ENCODE measurements at places on chromosomes 2 and 18.
A peak's percentile ranks its signal among the peaks of the same experiment; 100 is the strongest.

- DNase-seq = no peak
Observed at GRCh38 chr18:44816050-44816449, 135.4 kb downstream of the SETBP1 start.

- DNase-seq = no peak
Observed at GRCh38 chr2:25698752-25699151, 25.4 kb upstream of the DTNB start.

DNA sequence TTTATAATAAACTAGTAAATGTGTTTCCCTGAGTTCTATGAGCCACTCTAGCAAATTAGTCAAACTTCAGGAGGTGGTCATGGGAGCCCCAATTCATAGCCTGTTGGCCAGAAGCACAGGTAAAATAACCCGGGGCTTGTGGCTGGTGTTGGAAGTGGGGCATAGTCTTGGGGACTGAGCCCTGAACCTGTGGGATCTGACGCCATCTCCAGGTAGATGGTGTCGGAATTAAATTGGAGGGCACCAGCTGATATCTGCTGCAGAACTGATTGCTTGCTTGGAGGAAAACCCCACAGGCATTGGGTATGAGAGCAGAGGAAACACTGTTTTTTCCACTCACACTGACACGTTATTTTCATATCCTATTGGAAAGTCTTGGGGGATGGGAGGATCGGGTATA lies 14.1 kb downstream of the NMS start:
- DNase-seq = no peak

GRCh38 chr2:30237239-30237965 lies 6.1 kb downstream of the LBH start:
- DNase-seq = no peak

DNA sequence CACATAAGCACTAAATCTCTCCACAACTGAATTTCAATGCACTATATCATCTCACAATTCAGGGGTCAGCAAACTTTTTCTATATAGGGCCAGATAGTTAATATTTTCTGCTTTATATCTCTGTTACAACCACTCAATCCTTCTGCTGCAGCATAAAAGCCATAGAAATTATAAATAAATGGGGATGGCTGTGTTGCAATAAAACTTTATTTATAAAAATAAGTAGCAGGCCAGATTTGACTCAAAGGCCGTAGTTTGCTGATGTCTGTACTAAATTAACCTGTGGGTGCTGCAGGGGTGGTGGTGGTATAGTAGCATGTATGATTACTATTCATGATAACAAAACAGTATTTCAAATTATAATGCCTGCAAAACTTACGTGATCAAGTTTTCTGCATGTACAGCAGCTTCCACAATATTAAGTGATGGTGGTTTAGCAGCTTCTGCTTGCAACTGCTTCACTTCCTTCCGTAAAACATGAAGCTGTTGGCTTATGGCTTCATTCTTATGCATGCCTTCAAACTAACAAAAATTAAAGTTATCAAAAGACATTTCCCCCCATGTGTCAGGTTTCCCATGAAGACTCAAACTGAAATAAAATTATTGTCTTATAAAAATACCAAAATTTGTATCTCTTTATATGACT lies 64.1 kb downstream of the SIGLEC15 start:
- DNase-seq = no peak

DNA sequence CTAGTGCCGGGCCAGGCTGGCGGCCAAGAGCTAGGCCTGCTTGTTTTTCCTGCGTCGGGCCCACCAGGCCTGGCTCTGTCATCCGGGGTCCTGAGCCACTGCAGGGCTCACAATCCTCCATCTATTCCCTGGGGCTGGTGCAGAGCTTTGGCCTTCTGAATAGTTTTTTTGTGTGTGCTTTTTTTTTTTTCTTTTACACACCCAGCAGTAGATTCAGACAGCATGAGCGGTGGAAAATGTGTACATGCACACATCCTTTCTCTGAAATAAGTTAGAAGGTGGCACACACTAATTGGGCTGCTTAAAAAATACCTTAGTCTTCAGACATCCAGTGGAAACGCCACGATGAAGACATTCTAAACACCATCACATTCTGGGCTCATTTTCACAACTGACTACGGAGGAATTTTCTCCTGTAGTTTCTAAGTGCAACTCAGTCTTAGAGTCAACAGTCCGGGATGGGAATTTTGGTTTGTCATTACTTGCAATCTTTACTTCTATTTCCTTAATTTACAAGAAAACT lies 6.1 kb downstream of the ZFP36L2 start:
- DNase-seq = no peak

DNA sequence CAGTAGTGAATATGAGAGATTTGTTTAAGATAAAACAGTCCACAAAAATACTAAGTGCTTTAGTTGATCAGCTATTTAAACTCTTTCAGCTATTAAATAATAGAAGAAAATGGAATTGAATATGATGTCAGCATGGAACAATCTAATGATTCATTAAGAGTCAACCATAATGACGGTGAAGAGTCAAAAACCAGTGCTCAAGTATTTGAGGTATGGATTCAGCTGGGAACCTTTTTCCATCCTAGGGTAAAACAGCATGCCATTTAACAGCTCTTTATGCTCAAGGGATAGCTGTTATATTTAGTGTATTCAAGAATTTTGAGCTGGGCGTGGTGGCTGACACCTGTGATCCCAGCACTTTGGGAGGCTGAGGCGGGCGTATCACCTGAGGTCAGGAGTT lies 29.7 kb downstream of the CARF start:
- no peak for DNase-seq

DNA sequence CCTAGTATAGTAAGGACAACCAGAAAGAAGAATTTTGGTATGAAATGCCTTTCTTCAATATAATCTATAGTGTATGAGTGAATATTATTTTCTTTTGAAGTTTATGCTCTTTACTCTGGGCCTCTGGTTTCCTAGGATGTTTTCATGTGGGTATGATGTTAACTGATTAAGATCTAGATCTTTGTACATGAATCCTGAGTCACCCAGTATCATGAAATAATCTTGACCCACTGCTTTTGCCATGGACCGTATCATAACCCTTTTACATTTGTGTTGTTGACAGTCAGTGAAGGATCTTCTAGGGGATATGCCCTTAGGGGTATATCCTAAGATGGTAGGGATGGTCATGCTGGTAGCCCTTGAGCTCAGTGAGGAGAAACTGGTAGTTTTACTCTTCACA lies 100.3 kb downstream of the RAB3GAP1 start:
- DNase-seq = no peak

DNA sequence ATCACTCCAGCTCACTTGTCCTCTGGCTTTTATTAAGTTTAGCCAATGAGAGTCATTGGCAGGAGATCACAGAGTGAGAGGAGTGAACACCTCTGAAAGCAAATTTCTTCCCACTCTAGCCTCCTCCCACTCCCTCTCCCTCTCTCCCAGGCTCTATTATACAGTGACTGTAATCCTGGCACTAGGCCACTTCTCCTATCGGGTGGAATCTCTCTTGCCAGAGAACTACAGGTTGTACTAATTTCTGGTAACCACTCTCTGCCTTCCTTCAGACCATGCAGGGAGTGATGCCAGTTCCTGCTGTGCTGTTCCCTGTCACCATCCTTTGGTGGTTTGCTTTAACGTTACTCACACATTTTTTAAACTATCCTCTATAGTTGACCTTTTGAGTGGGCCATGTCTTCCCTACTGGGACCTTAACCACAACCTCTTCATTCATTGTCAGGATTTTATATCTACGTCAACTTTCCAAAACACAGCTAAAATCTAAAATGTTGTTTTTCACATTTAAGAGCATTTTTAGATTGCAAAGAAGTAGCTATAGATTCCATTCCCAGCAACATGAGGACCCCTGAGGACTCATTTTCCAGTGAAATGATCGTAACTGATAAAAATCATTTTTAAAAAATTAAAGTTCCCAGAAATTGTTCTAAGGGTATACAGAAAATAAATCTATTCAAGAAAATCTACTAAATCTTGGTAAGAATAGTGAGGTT lies 217.1 kb downstream of the MREG start:
- peak; percentile 21 for DNase-seq

GRCh38 chr2:225458431-225459117 lies 59.1 kb downstream of the NYAP2 start:
- DNase-seq = peak; percentile 56

- DNase-seq = no peak
Observed at GRCh38 chr2:53558867-53559266, 208.7 kb upstream of the CHAC2 start.

GRCh38 chr2:45506756-45507155 lies 104.3 kb downstream of the SRBD1 start:
- DNase-seq = no peak

DNA sequence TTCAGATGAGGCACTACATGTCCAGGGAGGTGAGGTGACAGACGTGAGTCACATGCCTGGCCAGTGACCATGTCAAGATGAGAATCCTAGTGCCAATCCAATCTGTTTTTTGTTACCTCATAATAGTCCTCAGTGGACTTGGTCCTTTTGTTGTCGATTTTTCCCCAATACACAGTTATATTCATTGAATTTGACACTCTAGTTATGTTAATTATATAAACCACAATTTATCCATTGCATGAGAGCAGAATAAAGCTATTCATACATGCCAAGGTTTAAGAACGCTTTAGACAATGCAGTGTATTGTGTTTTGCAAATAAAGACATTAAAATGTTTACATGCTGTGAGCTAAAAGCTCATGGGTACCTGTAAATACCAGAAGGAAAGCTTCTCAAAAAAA lies 21.6 kb upstream of the TMEFF2 start:
- no peak for DNase-seq

- peak; percentile 90 for DNase-seq
Observed at GRCh38 chr2:68423966-68424650, 43.0 kb downstream of the FBXO48 start.

DNA sequence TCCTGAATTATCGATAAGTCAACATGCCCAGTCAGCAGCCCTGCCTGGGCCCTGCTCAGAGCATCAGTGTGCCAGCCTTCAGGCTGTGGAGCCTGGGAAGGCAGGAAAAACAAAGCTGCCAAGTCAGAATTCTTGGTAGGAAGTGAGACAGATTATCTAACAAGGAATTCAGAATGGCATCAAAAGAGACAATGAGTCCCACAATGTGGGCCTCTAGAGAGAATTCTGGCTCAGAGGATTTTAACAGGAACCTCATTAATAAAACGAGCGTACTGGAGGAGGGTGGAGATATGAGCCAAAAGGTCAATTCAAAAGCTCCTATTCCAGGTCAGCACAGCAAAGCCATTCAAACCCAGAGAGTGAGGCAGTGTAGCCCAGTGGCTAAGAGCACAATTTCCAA lies 327.6 kb upstream of the MMADHC start:
- no peak for DNase-seq

- DNase-seq = peak; percentile 5
Observed at GRCh38 chr2:8626572-8626971, 55.3 kb upstream of the ID2 start.

- no peak for DNase-seq
Observed at GRCh38 chr2:41950666-41950960, 97.2 kb upstream of the PKDCC start.

GRCh38 chr2:135987441-135987840 lies 2.0 kb upstream of the DARS1 start:
- DNase-seq = no peak

DNA sequence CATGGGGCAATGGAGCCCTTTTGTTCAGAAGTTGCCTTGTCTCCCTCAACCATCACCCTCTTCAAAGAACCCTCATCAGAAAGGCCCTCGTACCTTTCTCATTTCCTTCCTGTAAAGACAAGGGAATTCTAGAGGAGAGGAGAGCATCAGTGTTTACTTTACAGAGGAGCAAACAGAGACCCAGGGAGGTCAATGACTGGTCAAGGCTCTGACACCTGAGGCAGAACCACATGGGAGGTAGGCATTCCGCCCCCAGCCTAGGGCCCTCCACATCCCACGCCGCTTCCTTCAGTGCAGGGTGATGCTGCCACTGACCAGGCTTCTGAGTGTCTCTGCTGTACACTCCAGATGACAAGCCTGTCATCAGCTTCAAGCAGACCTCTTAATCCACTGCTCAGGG lies 104.7 kb downstream of the NRP2 start:
- no peak for DNase-seq

GRCh38 chr2:128260239-128261138 lies 58.2 kb downstream of the HS6ST1 start:
- DNase-seq = no peak

DNA sequence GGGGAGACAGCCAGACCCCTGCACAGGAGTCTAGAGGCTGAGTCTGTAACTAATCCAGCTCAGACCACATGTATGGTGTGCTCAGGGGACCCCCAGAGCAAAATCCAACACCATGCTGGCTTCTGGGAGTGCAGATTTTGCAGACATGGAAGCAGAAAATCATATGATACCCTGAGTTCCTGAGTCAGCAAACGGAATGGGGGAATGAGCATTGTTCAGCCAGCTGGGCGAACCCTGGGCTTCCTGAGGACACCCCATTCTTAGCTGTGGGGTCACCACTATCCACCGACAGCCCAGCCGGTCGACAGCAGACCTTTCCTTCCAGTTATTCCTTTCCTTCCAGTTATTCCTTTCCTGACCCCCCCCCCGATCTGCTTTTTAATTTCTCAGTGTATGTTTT lies 322.9 kb downstream of the GBX2 start:
- no peak for DNase-seq

DNA sequence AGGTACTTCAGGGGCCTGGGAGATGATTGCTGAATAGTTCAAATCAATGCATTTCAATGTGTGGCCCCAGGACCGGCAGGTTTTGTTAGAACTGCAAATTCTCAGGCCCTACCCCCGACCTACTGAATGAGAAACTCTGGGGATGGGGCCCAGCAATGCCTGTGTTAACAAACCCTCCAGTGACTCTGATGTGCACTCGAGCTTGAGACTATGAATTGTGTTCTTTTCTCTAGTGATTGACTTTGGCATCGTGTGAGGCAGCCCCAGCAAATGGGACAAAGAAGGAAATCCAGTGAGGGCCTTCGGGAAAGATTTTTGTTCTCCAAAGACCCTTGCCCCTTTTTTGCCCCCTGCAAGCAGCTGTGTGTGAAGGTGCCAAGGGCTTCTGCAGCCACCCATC lies 22.4 kb downstream of the ALK start:
- no peak for DNase-seq

- DNase-seq = no peak
Observed at GRCh38 chr2:80573950-80574349, 269.4 kb upstream of the LRRTM1 start.

- no peak for DNase-seq
Observed at GRCh38 chr18:10896851-10897250, 252.5 kb downstream of the PIEZO2 start.

Measured in OCI-M1 (cell line).